ENCODE measurements at places on chromosomes 5 and 9.

DNA sequence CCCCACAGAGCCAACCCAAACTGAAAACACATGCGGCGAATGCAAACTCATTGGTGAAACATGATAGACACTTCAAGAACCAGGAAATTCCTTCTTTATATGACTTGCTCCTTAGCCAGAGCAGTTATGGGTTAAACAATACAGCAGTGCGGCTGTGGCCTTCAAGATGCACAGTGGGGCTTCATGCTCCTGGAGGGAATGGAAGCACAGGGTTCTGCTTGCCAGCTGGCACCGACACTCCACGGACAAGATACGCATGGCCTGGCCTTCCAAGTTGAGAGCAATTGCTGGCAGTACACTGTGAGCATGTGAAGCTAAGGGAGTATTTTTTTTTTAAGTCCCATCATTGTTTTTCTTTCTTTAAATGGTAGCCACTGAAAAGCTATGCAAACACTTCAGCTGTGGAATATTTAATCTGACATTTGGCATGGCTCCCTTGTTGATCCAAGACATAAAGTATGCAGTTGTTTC, 451.6 kb upstream of the CD180 start:
- DNase-seq: no peak

DNA sequence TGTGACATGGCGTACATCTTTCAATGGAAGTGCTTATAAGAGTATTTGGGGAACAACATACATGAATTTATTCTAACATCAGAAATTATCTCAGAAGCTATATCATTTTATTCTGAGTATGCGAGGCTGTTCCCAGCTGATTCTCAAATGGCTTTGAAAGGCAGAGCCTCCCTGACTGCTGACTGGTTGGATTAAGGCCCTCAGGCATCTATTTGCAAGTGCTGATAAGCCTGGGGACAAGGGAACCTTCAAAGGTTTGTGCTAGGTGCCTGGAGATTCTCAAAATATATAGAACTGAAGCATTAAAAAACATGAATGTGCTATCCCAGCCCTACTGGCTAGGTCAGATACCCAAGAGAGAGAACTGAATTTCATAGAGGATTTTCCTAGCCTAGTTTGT, 235.1 kb downstream of the LURAP1L start:
- DNase-seq: no peak

DNA sequence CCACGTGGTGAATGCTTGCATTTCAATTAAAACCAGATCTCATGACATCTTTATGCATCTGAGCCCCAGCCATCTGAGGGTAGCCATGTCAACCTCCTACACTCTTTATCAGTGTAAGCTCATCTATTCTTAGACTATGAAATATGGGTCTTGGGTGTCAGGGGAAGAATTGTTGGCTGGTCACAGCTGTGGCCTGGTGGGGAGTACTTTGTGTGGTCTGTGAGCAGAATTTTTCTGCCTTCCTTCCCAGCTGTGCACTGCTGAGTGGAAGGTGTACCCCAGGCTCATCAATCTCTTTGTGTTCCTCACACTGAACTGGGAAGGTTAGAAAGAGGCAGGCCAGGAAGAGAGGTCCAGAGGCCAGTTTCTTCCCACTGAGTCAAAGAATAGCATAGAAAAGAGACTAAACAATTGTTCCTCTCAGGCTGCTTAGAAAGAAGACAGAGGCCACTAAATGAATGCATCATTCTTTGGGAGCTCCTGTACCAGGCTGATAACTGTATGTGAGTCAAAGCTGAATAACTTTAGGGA, 202.7 kb upstream of the RGMB start:
- DNase-seq: no peak

DNA sequence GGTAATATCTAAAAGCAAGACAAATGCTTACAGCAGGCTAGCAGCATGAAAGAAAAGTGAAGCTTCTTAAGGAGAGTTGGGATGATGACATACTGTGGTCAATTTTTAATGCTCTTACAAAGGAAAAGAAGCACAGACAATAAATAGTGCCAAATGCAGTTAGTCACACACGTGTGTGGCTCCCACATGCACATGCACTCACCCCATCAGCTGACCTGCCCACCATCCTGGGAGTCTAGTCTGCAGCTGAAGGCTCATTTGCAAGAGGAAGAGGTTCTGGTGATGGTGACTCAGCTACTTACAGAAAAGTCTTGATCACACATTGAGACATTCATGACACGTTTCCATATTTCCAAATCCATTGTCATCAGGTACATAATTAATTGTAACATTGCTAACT, 129.3 kb downstream of the MRPL36 start:
- DNase-seq: no peak

GRCh38 chr5:107955321-107955720, 284.6 kb upstream of the EFNA5 start:
- no peak for DNase-seq

DNA sequence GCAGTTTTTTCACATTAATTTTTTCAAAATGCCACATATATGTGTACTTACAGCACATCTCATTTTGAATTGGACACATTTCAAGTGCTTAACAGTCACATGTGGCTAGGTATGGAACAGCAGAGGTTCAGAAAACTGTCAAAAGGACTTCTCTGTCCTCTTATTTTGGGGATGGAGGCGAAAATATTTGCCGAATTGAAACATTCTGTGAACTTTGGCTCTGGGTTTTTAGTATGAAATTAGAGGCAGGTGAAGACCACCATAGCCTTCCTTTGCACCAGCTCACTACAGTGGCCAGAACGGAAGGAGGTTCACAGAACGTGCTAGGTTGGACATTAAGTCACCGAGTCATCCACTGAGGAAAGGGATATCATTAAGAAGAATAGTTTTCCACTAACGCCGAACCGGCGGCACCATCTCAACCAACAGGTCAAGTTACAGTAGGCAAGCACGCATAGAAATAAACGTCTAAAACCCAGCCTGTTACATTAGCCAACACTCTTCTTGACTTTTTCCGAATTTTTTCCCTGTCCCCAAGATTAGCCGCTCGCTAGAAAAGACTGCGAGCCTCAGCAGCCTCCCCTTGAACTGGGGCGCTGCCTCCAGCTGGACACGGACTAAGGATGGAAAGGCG, 1.8 kb upstream of the TLE4 start:
- DNase-seq: no peak

DNA sequence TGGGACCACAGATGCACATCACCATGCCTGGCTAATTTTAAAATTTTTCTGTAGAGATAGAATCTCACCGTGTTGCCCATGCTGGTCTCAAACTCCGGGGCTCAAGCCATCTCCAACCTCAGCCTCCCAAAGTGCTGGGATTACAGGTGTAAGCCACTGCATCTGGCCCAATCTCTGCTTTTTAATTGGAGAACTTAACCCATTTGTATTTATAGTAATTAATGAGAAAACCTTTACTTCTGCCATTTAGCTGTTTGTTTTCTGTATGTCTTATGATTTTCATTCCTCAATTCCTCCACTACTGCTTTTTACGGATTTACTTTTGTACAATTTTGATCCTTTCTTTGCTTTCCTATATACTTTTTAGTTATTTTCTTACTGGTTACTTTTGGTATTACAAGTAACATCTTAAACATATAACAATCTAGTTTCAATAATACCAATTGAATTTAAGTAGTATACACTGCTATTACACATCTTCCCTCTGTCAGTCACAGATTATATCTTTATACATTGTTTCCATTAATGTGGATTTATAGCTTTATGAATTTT, 26.1 kb downstream of the RALGDS start:
- no peak for DNase-seq

DNA sequence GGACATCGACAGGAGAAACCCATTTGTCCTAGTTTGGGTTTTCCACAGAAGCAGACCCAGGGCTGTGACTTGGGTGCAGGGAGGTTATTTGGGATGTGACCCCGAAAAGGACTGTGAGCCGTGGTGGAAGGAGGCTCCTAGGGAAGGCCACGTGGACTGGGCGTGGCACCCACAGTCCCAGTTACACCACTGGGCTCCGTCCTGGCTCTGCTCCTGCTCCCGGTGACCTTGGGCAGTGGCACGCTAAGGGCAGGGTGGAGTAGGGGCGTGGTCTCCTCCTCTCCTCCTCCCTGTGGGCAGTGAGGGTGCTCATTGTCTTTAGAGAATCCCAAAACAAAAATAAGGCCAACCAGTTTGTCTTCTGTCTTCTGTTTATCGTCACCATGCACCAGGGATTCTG, 190.1 kb downstream of the GADD45G start:
- DNase-seq: no peak

DNA sequence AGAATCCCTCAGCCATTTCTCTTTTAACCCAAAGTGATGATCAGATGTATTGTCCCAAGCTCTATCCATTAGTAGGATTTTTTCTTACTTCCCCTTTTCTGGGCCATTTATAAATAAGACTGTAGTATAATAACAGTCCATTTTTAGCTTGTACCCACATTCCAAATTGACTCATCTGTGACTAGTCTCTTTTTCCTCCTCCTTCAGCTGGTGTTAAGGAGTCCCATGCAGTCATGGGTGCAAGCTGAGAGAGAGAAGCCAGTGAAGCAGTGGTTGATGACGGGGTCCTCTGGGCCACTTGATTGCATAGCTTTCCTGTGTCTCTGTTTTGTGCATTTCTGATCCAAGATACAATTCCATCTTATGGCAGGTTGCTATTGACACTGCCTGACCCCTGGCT, 476.0 kb upstream of the CD180 start:
- no peak for DNase-seq

GRCh38 chr5:19615661-19616060, 372.3 kb downstream of the CDH18 start:
- DNase-seq: no peak

GRCh38 chr5:160312960-160313727, 780 bp upstream of the CCNJL start:
- no peak for DNase-seq

- no peak for DNase-seq
Observed at GRCh38 chr5:23977365-23977764, 470.0 kb downstream of the PRDM9 start.
